ENCODE measurements at places on chromosomes 7 and 10.

DNA sequence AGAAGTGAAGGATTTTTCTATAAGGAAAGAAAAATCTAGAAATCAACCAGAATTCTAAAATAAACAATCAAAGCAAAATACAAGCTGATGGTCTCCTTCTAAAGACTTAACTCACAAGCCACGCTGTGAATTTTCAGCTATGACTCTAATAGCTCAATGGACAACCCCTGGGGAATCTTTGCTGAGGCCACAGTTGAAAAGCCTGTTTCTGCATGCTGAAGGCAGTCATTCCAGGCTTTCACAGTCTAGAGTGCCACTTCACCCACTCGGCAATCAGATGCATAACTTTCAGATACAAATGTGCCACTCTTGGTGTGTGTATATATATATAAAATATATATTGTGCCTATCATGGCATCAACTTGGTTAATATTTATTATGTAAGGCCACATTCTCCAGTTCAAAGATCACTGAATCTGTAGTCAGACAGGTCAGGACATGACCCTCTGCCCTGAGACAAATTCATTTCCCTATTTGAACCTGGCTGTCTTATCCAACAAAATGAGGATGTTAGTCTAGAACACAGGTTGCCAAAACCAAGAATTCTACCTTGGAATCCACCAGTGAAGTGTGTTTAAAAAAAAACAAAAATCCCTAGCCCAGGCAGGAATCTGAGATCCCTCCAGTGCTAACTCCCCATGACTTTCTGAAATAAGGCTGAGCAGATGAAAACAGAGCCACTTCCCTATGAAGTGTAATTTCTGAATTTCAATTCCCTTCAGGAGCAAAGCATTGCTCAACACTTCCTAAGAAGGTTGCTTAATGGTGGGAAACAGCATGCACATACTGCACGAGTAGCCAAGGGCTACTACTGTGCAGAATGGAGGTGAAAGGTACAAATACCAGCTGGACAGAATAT is 9.9 kb downstream of the LIPA start:
- H3K36me3 ChIP-seq = peaks cover 13% of the 10 kb centered on the region
- H3K4me1 ChIP-seq = no peaks in the 10 kb centered on the region
- H3K27me3 ChIP-seq = no peaks in the 10 kb centered on the region
- DNase-seq = no peak

DNA sequence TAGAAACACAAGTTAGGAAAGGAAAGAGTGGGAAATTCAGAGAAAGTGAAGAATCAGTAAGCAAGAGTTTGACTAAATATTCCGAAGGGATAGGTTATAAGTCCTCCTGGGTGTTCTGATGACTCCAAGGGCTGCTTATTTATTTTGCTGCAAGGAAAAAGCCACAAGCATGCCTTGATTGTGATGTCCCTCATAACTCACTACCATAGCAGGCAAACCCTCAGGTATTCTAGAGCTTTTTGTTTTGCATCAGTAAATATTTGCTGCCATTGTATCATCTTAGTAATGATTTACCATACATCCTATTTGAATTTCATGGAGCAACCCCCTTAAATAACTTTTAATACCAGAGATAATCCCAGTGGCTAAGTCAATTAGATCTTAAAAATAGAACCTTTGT is 688.1 kb downstream of the SUGCT start:
- H3K4me3 ChIP-seq = no peak overlapping the region
- H3K27me3 ChIP-seq = no peaks in the 10 kb centered on the region
- H3K27ac ChIP-seq = peak overlapping the region; percentile 63
- peak; percentile 62 for DNase-seq
- H3K36me3 ChIP-seq = no peaks in the 10 kb centered on the region

- H3K36me3 ChIP-seq = no peaks in the 10 kb centered on the region
- peak; percentile 87 for DNase-seq
- no peak overlapping the region for H3K4me3 ChIP-seq
- peaks cover 47% of the 10 kb centered on the region for H3K4me1 ChIP-seq
Measured at GRCh38 chr10:70575874-70576802, 26.4 kb downstream of the PRF1 start.

GRCh38 chr7:145431834-145432233 is 596.0 kb upstream of the TPK1 start:
- DNase-seq = no peak
- no peaks in the 10 kb centered on the region for H3K4me1 ChIP-seq
- peaks cover 9% of the 10 kb centered on the region for H3K27me3 ChIP-seq
- no peak overlapping the region for H3K4me3 ChIP-seq
- no peak overlapping the region for H3K27ac ChIP-seq

GRCh38 chr7:108805808-108806397 is 236.2 kb downstream of the DNAJB9 start:
- H3K27me3 ChIP-seq = peaks cover 8% of the 10 kb centered on the region
- H3K36me3 ChIP-seq = no peaks in the 10 kb centered on the region
- no peaks in the 10 kb centered on the region for H3K4me1 ChIP-seq
- no peak overlapping the region for H3K27ac ChIP-seq

GRCh38 chr7:128938544-128939074 is 882 bp downstream of the IRF5 start:
- H3K27ac ChIP-seq = no peak overlapping the region
- DNase-seq = no peak
- no peaks in the 10 kb centered on the region for H3K36me3 ChIP-seq

DNA sequence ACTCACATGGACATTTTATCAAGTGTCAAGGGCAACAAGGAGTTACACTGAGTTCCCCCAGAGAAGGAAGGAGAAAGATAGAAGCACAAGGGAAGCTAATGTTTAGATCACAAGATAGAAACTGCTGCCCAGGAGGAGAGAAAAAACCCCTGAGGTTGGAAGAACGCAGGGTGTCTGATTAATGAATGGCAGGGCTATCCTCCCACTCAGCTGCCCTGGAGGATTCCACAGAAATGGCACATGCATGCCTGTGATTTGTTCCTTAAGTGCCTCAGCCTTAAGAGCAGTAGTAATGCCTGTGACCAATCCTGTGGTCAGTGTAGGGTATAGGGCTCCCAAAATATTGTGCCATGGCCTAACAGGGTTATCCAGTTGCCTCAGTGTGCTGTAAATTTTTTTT is 20.2 kb downstream of the DNAJB9 start:
- no peak for DNase-seq
- no peak overlapping the region for H3K4me3 ChIP-seq
- H3K36me3 ChIP-seq = no peaks in the 10 kb centered on the region
- no peaks in the 10 kb centered on the region for H3K27me3 ChIP-seq

- no peaks in the 10 kb centered on the region for H3K4me1 ChIP-seq
- H3K4me3 ChIP-seq = no peak overlapping the region
- no peak for DNase-seq
- H3K36me3 ChIP-seq = no peaks in the 10 kb centered on the region
Measured at GRCh38 chr7:25636871-25637283, 408.6 kb upstream of the NPVF start.

- DNase-seq = peak; percentile 83
- peaks cover 51% of the 10 kb centered on the region for H3K4me1 ChIP-seq
- no peaks in the 10 kb centered on the region for H3K27me3 ChIP-seq
- H3K4me3 ChIP-seq = no peak overlapping the region
- peak overlapping the region; percentile 100 for H3K27ac ChIP-seq
Measured at GRCh38 chr10:103888113-103888841, 29.7 kb downstream of the STN1 start.

GRCh38 chr7:94374721-94375566 is 19.8 kb upstream of the COL1A2 start:
- no peak overlapping the region for H3K4me3 ChIP-seq
- no peaks in the 10 kb centered on the region for H3K4me1 ChIP-seq
- H3K27ac ChIP-seq = no peak overlapping the region
- H3K36me3 ChIP-seq = no peaks in the 10 kb centered on the region
- no peaks in the 10 kb centered on the region for H3K27me3 ChIP-seq

Data from PC-3 (cell line).